Activated CD4-positive, alpha-beta T cell treated with anti-CD3 and anti-CD28 coated beads for 4 hours (primary cell): ENCODE measurements at places on chromosomes 7 and 10.

GRCh38 chr7:6169805-6170520, 102.5 kb downstream of the CYTH3 start:
- no peak for DNase-seq

DNA sequence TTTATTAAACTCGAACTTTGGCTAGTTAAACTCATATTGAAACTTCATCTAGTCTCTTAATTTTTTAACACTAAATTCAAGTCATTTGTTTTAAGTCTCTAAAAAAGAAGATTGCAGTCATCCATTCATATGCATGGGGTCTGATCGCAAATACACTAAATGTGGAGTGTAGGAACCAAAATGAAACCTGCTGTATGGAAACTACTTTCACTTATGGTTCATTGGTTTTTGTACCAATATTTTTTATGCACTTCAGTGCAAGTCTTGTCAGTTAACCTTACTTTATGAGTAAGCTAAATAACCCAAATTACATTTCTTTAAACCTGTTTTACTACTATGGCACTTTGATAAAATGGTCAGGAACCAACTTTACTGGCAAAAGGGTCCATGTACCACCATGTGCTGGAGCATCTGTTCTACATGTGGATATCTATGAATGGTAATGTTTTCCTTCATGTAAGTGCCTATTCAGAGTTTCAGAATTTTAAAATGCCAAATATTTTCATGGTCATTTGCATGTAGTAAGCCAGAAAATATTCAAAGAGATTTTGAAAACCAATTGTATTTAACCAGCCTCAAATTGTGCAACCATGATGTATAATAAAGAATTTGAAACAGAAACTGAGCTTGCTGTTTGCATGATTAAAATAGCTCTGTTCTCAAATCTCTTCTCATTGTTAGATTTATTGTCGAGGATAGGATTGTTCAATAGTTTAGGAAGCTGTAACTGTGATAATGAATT, 7.6 kb upstream of the SUPV3L1 start:
- no peak for DNase-seq

DNA sequence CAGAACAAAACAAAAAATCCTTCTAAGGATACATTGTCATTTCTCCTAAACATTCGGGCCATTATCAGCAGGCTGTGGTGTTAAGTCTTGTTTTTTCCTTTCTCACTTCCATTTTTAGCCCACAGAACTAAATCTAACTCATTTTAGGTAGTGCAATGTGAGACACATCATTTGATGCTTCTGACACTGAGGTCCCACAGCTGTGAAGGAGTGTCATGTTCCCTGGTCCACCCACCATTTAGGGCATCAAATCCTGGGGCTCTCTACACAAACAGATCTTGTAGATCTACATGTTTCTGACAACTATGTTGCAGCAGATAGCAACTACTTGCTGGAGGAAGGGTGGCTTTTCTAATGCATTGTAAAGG, 232.5 kb upstream of the IGFBP3 start:
- no peak for DNase-seq

DNA sequence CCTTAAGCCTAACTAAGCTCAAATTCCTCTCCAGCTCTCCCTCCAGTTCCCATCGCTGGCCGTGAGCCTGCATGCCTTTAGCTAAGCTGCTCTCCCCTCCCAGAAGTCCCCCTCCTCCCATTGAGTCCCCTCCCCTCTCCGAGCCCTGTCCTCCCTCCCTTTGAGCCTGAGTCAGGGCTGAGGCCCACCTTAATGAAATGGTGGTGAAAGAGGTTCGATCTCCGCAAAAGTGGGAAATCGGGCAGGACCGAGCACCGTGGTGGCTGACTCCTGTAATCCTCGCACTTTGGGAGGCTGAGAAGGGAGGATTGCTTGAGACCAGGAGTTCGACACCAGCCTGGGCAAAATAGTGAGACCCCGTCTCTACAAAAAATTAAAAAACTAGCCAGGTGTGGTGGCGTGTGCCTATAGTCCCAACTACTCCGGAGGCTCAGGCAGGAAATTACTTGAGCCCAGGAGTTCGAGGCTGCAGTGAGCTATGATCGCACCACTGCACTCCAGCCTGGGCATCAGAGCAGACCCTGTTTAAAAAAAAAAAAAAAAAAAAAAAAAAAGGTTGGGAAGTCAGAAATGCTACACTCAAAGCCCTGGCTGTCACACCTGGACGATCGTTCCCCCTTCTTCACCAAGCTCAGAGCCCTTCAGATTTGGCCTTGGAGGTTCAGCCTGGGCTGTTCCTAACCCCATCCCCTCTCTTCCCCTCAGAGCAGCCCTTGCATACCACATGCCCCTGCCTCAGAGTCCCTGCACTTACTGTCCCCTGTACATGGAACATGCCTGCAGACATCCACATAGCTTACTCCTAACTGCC, 995 bp upstream of the CLDN3 start:
- DNase-seq = no peak

DNA sequence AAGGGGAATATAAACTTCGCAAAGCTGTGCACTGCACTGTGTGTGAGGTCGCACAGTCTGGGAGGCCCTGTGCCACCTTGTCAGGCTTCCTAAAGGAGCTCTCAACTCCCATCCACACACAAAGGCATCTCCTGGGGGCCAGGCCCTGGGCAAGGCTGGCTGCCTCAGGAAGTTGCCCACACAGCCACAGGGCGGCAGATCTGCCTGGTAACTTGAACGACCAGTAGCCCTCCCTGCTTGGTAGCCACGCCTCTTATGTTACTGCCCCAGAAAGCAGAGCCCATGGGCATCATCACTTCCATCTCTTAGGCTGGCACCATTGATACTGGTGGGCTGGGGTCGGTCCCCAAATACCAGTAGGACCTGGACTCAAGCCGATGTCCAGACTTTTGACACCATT, 82.8 kb downstream of the HECW1 start:
- DNase-seq = no peak

GRCh38 chr10:3151889-3152565, 20.6 kb downstream of the PITRM1 start:
- no peak for DNase-seq

DNA sequence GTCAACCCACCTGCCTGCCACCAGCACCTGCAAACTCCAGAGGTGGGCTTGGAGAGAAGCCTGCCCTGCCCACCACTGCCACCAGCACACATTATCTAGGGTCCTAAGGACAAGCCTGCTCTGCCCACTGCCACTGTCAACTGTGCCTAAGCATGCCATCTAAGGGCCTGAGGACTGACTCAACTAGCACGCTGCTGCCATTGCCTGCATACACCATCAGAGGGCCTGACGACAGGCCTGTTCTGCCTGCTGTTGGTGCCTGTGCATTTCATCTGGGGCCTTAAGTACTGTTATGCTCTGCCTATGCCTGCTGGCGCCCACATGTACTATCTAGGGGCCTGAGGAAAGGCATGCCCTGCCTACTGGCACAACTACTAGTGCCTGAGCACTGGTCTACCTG, 27.0 kb upstream of the LRRD1 start:
- DNase-seq = no peak

- no peak for DNase-seq
Measured at GRCh38 chr10:26879744-26880143, 19.0 kb upstream of the ABI1 start.

- no peak for DNase-seq
Measured at GRCh38 chr7:128859232-128860157, 3.2 kb upstream of the ATP6V1F start.

- DNase-seq = no peak
Measured at GRCh38 chr7:45390731-45391130, 183.4 kb upstream of the ADCY1 start.

- DNase-seq = no peak
Measured at GRCh38 chr10:125375210-125375609, 214.8 kb upstream of the CTBP2 start.

DNA sequence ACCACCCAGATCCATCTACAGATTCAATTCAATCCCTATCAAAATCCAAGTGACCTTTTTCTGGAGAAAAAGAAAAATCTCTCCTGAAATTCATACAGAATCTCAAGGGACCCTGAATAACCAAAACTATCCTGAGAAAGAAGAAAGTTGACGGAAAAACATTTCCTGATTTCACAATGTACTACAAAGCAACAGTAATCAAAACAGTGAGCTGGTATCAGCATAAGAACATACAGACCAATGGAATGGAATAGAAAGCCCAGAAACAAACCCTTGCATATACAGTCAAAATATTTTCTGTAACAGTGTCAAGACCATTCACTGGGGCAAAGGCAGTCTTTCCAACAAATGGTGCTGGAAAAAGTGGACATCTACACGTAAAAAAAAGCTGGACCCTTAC, 89.9 kb downstream of the JMJD1C start:
- no peak for DNase-seq

- DNase-seq = no peak
Measured at GRCh38 chr7:120442838-120443237, 169.9 kb downstream of the KCND2 start.
